ENCODE measurements at places on chromosomes 5 and 9.

- DNase-seq, result no peak
Observed at GRCh38 chr5:13785781-13786415, 158.6 kb downstream of the DNAH5 start.

- no peak for DNase-seq
Observed at GRCh38 chr9:28050941-28051340, 477.7 kb upstream of the C9orf72 start.

GRCh38 chr9:967903-968641 is 8.4 kb upstream of the DMRT3 start:
- no peak for DNase-seq

DNA sequence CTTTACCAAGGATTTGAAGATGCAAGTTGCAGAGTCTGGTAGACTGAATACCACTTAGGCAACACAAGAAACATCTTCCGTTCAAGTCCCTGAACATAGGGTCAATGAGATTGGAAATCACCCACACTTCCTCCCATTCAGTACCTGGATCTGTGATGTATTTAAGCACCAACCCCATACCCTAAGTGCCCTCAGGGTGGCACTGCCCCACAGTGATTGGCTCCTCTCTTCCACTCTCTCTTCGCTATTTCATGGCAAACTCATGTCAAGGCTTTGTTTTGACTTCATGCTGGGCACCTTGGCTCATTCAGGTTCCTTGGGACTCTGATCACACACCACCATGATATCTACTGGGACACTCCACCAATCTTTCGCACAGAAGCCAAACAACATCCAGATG is 53.7 kb downstream of the GGTA1 start:
- DNase-seq, result peak; percentile 10

- DNase-seq, result no peak
Observed at GRCh38 chr5:97157689-97158088, 15.3 kb upstream of the LIX1 start.

DNA sequence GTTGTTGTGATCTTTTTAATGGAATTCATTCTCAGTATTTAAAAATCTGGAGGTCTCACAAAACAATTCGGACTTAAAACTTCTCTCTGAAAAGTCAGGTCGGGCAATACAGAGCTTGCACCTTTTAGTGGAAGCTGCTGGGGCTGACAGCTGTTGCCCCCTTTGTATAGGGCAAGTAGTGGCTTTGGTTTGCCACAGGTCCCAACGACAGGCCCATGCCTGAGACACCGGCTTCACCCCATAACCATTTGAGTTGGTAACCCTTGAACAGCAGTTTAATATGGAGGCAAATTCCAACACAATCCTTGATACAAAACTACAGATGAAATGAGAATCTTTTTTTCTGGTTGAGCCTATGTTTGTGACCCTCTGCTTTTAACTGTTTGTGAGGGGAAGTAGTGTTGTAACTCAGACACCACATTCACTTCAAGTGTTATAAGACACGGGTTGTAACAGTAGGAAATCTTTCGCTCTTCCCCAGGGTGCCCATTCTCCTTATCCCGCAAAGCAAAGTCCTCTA is 752 bp upstream of the GLRX start:
- no peak for DNase-seq

DNA sequence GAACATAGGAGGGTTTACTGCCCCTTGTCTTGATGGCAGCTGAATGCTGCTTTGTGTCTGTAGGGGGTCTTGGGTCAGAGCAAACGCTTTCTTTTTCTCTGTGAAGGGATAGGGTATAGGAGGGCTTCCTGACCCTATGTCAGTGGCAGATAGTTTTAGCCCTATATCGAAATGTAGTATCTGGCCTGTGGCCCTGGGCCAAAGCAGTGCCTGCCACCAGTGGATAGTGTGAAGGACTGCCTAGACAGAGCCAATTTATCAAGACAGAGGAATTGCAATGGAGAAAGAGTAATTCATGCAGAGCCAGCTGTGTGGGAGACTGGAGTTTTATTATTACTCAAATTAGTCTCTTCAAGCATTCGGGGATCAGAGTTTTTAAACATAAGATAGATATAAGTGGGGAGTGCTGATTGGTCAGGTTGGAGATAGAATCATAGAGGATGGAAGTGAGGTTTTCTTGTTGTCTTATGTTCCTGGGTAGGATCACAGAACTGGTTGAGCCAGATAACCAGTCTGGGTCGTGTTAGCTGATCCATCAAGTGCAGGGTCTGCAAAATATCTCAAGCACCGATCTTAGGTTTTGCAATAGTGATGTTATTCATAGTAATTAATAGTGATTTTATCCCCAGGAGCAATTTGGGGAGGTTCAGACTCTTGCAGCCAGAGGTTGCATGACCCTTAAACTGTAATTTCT is 178.5 kb downstream of the GDNF start:
- DNase-seq, result no peak

- DNase-seq, result no peak
Observed at GRCh38 chr9:18366184-18366583, 107.8 kb upstream of the ADAMTSL1 start.

DNA sequence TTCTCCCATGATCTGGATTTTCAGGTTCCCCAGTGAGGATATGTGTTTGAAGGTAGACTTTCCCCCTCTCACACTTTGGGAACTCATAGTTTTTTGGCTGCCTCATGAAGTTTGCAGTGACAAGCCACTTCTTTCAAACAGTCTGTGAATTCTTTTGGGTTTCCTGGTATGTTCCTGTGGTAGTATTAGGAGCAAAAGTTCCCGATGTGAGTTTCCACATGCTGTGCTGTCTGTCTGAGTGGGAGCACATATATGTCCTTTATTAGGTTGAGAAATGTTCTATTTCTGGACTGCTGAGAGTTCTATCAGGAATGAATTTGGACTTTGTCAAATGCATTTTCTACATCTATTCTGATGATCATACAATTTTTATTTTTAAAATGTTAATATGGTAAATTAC is 273.2 kb upstream of the TARS1 start:
- no peak for DNase-seq

DNA sequence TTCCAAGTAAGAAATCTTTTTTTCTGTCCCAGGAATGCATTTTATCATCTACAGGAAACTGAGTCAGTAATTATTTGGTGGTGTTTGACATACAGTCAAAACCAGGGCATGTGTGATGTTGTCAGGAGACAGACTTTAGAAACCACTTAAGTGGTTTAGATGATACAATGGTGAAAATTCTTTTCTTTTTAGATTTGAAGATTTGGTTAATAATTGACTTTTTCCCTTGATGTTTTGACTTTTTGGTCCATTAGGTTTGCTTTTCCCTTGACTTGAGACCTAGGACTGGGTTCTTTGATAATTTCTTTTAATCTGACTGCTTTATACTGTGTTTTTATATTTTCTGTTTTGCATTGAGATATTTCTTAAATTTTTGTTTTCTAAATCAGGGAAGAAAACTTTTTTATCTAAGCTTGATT is 85.2 kb downstream of the RASGRF2 start:
- no peak for DNase-seq

DNA sequence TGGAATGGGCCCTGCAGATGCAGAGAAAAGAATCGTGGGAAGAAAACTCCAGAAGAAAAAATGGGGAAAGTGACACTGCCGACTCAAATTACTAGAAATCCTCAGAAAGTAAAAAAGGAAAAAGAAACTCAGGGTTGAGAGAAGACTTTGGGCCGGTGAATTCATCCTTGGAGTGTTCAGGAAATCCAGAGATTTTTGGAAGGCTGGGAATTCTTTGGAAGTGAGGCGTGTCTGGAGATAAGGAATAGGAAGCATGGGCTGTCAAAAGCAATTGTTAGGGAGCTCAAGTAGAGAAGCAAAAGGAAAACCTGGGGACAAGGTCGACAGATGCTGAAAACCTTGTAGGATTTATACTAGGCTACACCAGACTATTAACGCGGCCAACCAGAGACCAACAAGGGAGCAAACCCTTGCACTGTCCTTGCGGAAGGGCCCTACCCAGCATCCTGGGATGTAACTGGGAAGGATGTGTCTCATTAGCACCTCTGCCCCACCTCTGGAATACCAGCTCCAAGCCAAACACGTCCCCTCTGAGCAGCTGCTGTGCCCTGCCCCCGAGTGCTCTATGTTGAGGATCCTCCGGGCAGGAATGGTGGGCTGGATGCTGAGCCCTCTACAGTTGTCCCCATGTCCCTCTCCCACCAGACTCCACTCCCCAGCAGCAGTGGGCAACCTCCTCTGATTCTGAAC is 11.6 kb downstream of the DAB2IP start:
- DNase-seq, result no peak

GRCh38 chr5:140339636-140340035 is 6.8 kb downstream of the HBEGF start:
- no peak for DNase-seq

- peak; percentile 10 for DNase-seq
Observed at GRCh38 chr5:146623666-146624065, 107.7 kb upstream of the GPR151 start.

DNA sequence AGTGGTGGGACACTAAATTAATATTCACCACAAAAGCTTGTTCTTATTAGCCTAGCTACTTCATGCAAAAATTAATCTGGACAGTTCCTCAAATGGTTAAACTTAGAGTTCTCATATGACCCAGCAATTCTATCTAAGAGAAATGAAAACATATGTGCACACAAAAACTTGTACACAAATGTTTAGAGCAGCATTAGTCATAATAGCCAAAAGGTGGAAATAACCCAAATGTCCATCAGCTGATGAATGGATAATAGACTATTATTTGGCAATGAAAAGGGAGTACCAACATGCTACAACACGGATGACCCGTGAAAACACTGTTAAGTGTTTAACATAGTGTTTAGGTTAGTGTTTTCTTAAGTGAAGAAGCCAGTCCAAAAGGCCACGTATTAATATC is 32.8 kb upstream of the TNIP1 start:
- no peak for DNase-seq

Data from NCI-H1417 (cell line).